ENCODE measurements at places on chromosomes 7 and 10.

DNA sequence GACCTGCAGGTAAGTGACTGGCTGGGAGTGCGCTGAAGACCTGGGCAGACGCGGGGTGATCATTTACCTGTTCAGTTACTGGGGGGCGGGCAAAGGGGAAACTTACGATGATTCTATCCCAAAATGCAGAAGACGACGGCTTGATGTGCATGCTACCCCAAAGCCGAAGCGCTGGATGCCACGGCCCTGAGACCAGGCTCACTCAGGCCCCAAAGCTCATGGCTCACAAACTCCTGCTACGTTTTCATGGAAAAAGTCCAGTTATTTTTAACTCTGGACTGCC, 200.6 kb downstream of the DIP2C start:
- no peak for DNase-seq

DNA sequence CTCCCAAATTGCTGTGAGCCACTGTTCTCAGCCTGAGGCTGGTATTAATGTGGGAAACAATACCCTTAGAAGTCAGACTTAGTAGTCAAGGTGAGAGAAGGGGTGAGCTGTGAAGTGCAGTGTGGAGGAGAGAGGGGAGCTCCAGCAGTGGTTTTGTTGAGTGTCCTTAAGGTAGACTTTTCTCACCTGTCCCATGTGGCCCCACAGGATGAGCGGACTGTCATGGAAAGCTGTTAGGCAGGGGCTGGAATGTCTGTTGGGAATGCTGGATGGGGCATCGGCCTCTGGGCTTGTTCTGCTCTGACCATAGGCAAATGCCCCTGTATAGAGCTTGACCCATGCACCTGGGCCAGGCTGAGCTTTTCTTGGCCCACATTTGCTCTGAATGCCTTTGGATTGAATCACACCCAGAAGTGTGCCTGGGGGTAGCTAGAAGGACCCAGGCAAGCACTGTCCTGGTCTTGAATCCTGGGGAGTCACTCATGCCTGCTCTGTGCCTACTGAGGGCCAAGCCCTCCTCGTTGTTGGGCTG, 36.3 kb upstream of the SH2D4B start:
- DNase-seq = no peak

GRCh38 chr10:58348571-58349033, 13.8 kb downstream of the UBE2D1 start:
- no peak for DNase-seq

- no peak for DNase-seq
Observed at GRCh38 chr7:70439651-70440050, 692.3 kb upstream of the GALNT17 start.

GRCh38 chr10:2920637-2921036, 146.7 kb upstream of the PFKP start:
- no peak for DNase-seq

DNA sequence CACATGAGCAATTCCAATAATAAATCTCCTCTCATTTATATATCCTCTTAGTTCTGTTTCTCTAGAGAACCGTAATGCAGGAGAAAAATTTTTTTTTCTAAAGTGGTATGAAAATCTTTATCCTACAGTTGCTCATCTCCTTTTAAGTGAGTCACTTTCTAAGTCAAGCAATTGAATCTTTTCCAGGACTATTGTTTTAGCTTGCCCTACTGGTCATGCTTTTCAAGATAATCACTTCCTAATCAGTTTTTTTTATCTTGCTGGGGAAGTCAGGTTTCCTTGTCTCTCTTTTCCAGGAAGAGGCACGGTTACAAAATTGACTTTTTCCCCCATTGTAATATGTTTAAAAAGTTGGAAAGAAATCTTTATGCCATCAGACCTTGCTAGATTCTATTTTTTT, 44.0 kb downstream of the INPP5F start:
- no peak for DNase-seq
